CD8-positive, alpha-beta T cell (primary cell): ENCODE measurements at places on chromosomes 5 and 9.

DNA sequence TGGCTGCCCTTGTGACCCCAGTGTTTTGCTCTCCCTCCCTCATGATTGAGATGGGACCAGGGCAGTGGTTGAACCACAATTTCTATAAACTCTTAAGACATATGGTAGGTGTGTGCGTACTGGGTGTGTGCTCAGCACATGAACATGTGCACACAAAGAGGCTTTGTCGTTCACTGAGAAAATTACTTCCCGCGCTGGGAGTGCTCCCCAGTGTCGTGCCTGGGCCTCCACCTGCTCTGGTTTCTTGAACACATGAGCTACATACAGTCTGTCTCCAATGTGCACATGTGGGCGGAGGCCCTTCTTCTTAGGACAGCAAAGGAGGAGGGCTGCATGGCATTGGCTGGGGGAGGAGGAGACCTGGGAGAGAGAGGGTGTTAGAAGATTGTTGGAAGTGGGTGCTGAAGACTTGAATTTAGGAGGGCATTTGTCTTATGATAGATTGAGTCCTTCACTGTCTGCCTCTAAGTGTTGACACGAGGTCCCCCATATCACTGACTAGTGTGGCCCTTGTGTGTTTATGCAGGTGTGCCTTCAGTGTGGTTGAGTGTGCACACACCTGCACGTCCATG, 170.0 kb downstream of the CACNA1B start:
- DNase-seq = no peak

- no peak for DNase-seq
These were observed 135.4 kb downstream of the UGCG start for GRCh38 chr9:112032009-112032408.

DNA sequence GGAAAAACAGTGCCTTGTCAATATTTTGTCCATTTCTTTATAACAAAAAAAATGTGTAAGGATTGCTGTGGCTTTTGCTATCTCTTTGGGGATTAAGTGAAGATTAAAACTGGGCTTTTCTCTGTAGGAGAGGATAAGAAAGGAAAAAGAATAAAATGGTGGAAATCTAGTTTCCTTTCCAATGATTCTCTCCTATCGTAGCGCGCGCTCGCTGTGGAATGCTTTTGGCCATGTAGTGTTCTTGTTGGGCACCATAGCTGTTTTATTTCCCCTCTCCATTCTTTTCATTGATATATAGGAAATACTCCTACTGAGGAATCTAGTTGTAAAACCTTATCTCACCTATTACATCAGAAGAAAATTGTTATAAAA, 1.5 kb downstream of the STXBP1 start:
- DNase-seq = no peak

GRCh38 chr9:111481885-111482636, 2.1 kb downstream of the ECPAS start:
- no peak for DNase-seq

DNA sequence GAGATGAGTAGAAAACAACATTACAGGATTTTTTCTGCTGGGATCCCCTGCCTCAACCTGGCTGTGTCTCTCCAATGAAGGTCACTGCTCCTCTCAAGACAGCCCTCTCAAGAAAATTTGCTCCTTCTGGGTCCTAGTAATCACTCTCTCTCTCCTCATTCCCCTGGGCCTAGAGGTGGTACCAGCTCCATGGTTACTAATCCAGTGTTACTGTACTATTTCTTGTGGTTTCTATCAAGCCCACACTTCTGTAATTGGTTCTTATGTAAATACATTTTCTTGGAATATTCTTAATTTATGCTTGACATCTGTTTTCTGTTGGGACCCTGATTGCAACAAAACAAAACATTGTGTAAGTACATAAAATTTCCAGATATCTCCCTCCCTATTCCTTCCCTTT, 123.8 kb upstream of the RORB start:
- no peak for DNase-seq

DNA sequence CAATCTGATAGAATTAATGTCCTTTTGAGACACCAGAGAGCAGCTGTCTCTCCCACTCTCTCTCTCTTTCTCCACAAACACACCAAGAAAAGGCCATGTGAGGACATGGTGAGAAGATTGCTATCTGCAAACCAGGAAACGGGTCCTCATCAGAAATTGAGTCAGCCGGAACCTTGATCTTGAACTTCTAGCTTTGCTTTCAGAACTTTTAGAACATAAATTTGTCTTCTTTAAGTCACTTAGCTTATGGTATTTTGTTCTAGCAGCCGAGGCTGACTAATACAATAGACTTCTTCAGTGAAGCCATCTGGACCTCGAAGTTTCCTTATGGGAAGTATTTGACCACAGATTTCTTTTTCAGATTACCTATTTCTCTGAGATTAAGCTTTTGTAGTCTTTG, 18.1 kb downstream of the NEUROG1 start:
- no peak for DNase-seq

DNA sequence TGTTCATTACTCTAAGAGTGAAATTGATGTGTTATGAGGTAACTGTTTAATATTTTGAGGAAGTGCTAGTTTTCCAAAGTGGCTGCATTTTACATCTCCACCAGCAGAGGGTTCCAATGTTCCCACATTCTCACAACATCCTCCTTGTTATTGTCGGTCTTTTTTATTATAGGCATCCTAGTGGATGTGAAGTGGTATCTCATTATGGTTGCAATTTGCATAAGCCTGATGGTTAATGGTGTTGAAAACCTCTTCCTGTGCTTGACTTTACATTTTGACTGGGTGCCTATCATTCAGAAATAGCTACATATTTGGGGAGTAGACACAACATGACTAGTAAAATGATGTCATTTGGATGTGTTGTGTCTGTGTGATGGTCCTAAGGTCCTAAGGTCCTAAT, 143.6 kb downstream of the MRPS30 start:
- DNase-seq = no peak

- DNase-seq = no peak
These were observed 5.4 kb upstream of the CLK4 start for GRCh38 chr5:178632285-178632684.

- no peak for DNase-seq
These were observed 17.1 kb upstream of the POU4F3 start for GRCh38 chr5:146321571-146321970.

GRCh38 chr9:136377341-136378169, 4.1 kb upstream of the CARD9 start:
- DNase-seq = no peak

DNA sequence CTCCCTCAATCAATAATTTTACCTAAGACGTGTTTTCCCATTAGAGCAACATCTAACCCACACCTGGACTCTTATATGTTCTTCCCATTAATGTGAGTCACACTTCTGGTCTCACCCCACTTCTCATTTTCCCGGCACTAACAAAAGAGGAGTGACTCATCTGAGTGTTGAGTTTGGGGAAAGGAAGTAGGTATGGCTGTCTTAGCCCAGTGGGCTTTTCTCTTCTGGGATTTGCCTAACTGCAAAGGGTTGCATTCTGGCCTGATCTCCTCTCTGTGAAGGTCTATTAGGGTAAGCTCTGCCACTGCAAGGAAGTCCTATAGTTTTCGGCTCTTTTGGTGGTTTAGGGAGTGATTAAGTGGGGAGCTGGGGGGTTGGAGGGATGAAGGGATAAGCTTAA, 195.6 kb downstream of the KIAA0825 start:
- DNase-seq = no peak
